ENCODE measurements at places on chromosomes 2 and 18.

- DNase-seq = no peak
Measured at GRCh38 chr2:124482551-124482950, 457.5 kb downstream of the CNTNAP5 start.

- DNase-seq = no peak
Measured at GRCh38 chr2:127175041-127175721, 44.9 kb downstream of the CYP27C1 start.

DNA sequence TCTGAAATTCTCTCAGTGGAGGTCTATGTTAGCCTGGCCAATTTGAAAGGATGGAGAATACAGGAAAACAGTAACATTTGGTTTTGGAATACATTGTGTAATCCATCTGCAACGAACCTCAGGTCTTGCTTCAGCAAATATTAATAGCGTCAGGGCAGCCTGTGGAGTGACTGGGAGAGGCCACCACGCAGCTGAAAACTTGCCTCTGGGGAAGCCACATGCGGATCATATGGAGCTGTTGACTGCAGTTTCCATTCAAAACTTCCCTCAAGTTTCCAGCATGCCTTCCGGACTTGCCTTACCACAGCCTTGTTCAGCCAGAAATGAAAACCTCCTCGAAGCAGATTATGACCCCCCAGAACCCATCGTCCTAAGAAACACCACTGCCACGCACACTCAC is 25.7 kb downstream of the BCL11A start:
- no peak for DNase-seq

GRCh38 chr2:71530211-71530610 is 76.8 kb downstream of the DYSF start:
- no peak for DNase-seq

- peak; percentile 7 for DNase-seq
Measured at GRCh38 chr2:188395903-188396689, 104.4 kb downstream of the GULP1 start.

- no peak for DNase-seq
Measured at GRCh38 chr2:231514951-231515297, 15.3 kb downstream of the NMUR1 start.

- DNase-seq = peak; percentile 14
Measured at GRCh38 chr2:48357351-48357750, 172.6 kb upstream of the STON1 start.

- DNase-seq = no peak
Measured at GRCh38 chr2:193845604-193846003, 1650.9 kb upstream of the TMEFF2 start.

GRCh38 chr2:203177361-203177760 is 61.5 kb upstream of the CYP20A1 start:
- no peak for DNase-seq

DNA sequence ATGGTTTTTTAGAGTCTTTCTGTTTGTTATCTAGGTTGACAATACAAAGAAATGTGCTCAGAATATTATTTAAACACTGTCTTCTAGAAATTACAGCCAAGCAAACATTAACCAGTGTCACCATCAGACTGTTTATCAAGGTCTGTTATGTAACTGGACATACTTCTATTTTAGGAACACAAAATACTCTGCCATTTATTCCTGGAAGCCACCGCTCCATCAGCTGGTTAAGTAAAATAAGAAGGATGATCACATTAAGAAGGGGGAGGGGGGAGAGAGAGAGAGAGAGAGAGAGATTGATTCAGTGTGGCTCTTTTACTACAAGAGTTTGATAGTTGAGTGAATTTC is 47.9 kb downstream of the MBP start:
- no peak for DNase-seq

DNA sequence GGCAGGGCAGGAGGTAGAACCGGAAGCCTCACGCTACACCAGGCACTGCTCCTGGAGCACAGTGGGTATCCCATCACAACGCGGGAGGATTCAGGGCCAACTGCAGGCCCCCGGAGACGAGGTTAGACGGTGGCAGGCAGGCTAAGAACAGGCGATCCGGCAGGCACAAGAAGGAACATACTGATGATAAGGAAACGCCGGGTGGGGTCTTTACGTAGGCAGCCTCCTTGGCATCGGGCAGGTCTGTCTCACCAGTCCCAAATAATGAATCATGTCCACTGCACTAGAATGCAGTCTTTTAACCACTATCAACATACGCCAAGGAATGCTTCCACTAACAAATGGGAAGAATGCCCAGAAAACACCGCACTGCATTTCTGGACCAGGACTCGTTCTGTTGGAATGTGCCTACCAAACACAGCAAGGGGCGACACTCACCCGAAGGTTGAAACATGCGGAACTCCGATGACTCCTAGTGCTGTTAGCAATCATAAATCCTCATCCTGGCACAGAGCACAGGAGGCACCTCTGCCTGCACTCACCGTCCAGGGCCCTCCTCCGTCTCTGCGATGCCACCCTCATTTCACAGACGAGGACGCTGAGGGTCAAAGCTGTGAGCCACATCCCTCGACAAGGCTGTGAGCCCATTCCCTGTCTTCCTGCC is 35.2 kb downstream of the ZNF516 start:
- no peak for DNase-seq

DNA sequence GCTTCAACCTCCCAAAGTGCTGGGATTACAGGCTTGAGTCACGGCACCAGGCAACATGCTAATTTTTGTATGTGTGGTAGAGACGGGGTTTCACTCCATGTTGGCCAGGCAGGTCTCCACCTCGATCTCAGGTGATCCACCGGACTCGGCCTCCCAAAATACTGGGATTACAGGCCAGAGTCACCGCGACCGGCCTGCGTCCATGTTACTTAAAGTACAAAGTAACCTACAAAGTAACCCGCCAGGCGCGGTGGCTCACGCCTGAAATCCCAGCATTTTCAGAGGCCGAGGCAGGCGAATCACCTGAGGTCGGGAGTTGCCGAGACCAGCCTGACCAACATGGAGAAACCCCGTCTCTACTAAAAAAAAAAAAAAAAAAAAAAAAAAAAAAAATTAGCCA is 1.1 kb upstream of the ANKRD30B start:
- no peak for DNase-seq

DNA sequence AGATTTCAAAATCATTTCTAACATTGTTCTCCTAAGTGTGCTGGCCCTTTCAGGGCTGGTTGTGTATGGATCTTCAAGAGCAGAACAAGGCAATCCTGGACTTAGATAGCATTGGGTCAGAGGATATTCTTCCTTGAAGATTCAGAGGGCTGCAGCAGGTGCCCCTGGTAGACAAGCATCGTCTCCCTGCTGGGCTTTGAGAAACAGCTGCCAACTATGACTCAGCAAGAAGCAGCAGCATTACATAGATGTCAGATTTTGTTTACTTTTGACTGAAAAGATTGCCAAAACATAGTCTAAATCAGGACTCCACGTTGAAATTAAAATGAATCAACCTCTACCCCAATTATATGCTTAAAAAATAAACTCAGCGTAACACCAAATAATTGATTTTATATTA is 618.8 kb downstream of the SOCS6 start:
- no peak for DNase-seq

- peak; percentile 78 for DNase-seq
Measured at GRCh38 chr18:46071653-46072375, at the start of gene PSTPIP2. Gene PSTPIP2, minus strand, starts transcription at chr18:46072260. Its CDS starts 72 bp downstream, at chr18:46072188.

- no peak for DNase-seq
Measured at GRCh38 chr18:52046842-52047241, 293.2 kb upstream of the DCC start.

DNA sequence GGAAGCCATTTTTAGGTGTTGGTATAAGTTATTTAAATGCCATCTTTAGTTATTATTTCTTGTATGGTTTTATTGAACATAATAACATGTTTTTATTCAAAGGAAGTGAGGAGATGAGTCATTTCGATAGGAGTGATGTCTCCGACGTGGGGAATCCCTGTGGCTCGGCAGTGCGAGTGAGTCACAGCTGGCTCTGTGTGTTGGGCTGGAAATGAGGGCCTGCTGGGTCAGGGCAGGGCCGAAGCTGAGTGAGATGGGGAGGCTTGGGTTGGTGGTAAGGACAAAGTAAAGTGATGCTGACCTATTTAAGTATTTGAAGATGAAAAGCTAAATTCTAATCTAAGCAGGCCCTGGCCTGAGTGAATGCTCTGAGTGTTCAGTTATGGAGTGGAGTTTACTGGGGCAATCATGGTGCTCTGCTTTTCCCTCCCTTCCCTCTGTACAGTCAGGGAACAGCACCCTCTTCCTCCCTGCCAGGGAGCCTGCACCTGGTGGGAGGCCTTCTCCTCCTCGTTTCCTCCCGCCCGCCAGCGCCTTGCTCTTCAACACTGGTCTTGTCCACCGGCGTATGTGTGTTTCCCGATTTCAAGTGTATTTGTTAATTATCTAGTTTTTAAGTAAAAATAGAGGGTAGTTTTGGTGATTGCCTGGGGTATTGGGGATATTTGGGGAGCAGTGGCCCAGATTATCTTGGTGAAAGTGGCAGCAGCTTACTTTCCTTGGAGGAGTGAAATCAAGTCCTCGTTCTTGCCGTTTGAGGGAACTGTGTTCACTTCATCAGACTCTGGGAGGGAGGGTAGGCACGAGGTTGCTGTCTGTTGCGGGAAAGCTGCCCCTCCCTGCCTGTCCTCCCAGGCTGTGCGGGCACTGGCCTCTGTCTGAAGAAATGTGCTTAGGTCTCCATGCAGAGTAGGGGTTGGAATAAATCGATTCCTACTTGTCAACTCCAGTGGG is 157.0 kb downstream of the LDLRAD4 start:
- peak; percentile 91 for DNase-seq

DNA sequence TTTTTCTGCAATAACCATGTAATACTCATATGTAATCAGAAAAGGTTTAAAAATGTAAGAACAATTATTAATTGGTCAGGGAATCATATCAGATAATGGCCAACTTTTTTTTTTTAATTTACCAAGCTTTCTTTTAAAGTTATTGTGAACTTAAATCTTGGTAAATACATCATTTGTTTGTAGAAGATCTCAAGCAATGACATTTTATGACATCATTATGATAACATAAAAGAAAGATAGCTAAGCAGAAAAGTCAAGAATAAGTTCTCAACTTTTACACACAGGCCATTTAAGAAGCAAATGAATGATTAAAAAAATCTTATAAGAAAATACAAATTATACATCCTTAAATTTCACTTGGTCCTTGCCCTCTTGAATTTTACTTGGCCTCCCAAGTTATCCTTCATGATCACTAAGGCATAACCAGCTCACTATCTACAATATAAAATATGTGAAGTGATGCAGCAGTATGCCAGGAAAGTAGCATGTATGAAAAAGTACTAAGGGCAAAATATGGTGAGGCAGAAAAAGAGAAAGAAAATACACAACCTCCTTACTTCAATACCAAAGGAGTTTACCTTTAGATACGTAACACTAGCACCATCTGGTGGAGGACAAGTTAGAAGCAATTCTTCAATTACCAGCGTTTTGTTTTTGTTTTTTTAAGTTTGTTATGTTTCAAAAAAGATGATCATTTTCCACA is 116.6 kb downstream of the SRBD1 start:
- DNase-seq = peak; percentile 7

DNA sequence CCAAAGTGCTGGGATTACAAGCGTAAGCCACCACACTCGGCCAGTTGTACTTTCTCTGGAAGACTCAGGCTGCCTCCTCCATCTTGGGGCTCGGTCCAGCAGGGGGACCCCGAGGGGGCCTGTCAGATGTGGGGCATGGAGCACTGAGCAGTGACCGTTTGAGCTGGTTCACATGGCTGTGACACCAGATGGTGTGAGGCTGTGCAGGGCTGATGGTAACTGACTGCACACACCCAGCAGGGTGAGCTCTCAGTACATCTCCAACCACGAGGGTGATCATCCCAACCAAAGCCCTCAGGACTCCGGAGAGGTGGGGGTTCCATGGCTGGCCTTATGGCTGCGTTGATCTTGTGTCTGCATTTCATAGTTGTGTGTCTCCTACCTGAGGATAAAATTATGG is 63.4 kb downstream of the FAM168B start:
- DNase-seq = no peak

DNA sequence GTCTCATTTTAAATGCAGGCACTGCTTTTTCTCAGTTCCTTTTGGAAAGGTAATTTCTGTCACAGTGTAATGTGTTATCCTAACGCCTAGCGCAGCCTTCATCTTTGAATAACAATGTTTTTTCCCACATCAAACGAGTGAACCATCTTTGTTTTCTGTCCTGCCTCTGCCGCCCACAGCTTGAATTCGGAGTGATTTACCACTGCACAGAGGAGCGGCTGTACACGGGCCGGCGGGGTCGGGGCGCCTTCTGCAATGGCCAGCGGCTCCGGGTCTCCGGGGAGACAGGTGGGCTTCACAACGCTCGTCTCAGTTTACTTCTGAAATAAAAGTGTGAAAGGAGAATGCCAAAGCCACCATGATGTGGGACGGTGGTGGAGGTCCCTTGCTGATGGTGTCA is 32.8 kb downstream of the IMPA2 start:
- DNase-seq = no peak

- no peak for DNase-seq
Measured at GRCh38 chr2:2633017-2633416, 301.9 kb upstream of the MYT1L start.

DNA sequence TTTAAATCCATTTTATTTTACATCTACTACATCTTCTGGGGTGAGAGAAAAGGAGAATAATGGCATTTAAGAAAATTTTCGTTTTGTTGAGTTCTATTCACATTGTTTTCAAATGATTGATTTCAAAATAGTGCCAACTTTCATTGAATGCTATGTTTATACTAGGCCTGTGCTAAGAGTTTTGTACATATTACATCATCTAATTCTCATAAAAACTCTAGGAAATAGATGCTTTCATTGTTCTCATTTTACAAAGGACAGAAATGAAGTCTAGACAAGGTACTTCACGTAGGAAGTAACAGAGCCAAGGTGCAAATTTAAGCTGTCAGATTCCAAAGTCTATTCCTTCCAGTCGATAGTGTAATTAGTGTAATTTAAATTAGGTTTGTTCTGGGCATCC is 402.8 kb upstream of the UBE2E3 start:
- no peak for DNase-seq

DNA sequence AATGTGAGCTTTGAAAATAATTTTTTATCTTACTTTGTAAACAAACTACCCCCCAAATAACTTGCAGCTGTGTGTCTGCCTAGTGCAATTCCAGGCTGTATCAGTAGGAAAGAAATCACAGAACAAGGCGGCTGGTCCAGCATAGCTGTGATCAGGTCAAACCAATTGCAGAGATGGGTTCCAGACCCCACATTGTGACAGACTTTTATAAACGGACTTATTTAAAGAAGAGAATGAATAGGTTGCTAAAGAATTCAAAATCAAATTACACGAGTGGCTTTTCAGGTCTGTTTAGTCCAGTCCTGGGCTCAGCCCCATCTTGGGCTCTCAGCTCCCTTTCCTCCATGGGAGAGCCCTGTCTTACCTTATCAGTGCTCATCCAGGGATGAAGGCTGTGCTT is 11.1 kb downstream of the BMP10 start:
- DNase-seq = no peak

DNA sequence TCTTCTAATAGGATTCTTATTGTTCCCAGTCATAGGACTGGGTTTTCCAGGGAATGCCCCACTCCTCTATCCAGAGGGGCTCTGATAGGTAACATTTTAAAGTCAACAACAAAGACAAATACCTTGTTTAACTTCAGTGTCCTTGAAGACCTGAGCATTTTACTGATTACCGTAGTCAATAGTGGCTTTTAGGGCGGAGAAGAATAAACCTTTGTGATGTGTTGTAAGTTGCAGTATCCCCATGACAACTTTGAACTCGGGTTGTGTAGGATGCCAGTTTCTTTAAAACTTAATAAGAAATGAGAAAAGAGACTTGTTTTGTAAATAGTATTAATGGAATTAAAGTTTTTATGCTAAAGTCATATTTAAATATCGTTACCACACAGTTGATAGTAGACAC is 6.0 kb downstream of the GATA6 start:
- DNase-seq = no peak
